ENCODE measurements at places on chromosomes 1 and 21.

- DNase-seq, result no peak
Measured at GRCh38 chr1:12711536-12711935, 4.4 kb upstream of the AADACL3 start.

DNA sequence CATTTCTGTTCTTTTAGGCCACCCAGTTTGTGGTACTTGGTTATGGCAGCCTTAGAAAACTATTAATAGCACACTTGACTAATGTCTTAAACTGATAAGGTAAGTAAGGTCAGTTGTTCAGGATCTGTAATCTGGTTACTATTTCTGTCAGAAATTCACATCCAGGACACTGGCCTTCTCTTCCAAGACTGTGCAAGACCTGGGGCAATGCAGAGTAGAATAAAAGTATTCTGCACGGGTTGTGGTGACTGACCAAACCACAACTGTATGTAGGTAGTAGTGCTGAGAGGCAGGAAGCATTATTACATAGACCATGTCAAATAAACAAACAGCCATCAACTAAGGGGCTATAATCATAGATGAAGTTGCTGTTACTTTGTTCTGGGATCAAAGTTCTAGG, 46.7 kb downstream of the WARS2 start:
- no peak for DNase-seq

- peak; percentile 7 for DNase-seq
Measured at GRCh38 chr1:205667909-205668643, 12.2 kb downstream of the SLC45A3 start.

GRCh38 chr1:5198328-5198727, 543.9 kb downstream of the AJAP1 start:
- DNase-seq, result no peak

DNA sequence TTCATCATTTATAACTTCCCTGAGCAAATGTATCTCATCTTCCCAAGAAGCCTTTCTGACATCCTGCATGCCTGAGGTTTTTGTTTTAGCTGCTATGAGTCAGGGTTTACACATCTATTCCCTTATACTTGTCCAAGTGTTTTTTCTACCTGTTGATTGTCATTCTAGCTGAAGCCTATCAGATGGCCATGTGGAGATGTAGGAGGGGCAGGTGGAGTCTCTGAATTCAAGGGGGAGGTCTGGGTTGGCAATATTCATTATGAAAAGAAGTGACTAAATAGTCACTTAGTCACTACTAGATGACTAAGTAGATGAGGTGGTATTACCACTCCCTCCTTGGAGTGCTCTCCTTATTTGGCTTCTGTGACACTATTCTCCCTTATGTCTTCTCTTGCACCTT, 52.4 kb downstream of the XCL1 start:
- no peak for DNase-seq

- DNase-seq, result no peak
Measured at GRCh38 chr21:37348664-37349063, 17.9 kb upstream of the DYRK1A start.
